ENCODE measurements at places on chromosomes 16 and 17.

DNA sequence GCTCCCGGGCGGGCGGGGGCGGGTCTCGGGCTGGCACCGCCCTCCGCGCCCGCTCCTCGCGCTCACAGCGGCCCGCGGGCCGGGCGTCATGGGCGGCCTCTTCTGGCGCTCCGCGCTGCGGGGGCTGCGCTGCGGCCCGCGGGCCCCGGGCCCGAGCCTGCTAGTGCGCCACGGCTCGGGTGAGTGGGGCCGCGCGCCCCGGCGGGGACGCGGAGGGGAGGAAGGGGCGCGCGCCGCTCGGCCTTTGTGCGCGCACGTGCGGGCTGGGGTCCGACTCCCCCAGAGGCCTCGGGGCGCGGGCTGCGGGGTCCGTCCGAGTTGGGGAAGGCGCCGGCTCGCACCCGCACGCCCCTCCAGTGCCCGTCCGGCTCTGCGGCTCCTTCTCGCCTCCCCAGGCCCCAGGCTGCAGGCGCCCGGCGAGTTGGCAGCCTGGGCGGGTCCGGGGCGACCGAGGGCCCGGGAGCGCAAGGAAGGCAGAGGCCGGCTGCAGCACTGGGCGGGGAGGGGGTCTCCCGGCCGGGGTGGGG, at the start of gene NME4:
TSS of gene NME4 (plus strand) at position 65 of the 527 bp plus-strand sequence. CDS start at position 89, 24 bp downstream.
- DNase-seq = no peak

DNA sequence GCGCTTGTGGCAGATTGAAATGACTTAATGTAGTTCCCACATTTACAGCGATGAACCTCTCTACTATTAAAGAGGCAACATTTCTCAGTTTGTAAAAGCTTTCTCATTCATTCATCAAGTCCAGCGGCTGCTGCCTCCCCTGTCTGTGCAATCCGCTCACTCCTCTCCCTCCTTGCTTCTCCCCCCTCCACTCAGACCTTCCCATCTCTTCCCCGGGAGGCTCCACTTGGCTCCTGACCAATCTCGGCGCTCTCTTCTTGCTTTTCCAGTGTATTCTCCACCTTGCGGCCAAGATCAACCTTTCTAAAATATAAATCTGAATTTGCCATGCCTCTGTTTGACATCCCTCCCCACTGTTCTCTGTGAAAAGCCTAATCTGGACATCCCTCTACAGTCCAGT, 117.5 kb downstream of the ASIC2 start:
- DNase-seq = no peak

GRCh38 chr16:4795181-4795827, at the start of gene SMIM22:
Gene SMIM22 (plus strand): TSS chr16:4795369. CDS start chr16:4795735, 366 bp downstream.
- no peak for DNase-seq

GRCh38 chr16:51402298-51402697, 251.2 kb upstream of the SALL1 start:
- DNase-seq = no peak

- DNase-seq = no peak
These were observed 124.7 kb downstream of the MGAT5B start for GRCh38 chr17:76992891-76993290.

DNA sequence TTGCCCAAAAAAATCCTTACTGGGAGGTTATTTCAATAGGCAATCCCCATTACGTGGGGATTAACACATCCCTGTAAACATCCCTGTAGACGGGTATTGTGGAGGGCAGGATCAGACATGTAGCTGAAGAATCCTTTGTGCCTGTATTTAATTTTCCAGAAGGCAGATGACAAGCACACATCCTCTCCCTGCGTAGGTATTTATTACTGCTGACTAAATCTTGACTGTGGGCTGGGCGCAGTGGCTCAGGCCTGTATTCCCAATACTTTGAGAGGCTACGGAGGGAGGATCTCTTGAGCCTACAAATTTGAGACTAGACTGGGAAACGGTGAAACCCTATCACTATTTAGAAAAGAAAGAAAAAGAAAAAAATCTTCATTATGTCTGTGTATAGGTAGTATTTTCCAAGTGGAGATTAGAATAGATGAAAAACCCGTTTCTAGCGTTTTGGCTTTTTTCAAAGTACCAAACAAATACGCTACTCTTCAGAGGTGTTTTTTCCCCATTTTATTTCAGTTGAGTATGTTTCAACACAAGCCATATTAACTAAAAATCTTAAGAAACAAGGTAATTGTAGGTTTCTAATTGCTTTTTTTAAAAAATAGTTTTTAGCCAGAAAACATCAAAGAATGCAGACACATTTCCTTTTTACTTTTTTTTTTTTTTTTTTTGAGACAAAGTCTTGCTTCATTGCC, 1.5 kb upstream of the MARF1 start:
- DNase-seq = no peak

- no peak for DNase-seq
These were observed 140.2 kb downstream of the AATF start for GRCh38 chr17:37088913-37089312.

GRCh38 chr17:2647957-2648356, 54.5 kb downstream of the PAFAH1B1 start:
- no peak for DNase-seq

GRCh38 chr16:10938321-10938720, 3.9 kb downstream of the DEXI start:
- no peak for DNase-seq

DNA sequence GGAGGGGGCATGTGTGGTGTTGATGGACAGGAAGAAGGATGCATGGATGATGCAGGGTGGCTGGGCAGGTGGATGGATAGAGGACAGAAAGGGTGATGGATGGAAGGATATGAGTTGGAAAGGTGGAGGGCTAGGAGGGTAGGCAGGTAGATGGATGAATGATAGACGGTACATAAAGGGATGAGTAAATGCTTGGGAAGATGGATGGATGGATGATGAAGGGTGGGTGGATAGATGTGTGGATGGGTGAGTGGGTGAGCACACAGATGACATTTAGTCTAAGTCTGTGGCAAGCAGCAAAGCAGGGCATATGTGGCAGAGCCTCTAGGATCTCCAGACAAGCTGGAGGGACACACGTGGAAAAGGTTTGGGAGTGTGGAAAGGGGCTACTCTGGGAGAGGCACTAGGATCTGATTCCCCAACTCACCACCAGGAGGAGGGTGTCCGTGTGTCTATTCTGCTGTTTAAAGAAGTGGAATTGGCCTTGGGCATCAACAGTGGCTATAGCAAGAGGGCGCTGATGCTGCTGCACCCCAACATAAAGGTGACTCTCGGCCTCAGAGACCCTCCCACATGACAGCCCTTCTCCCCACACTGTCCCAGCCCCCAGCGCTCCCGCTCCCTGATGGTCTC, 8.2 kb downstream of the PLD2 start:
- no peak for DNase-seq

DNA sequence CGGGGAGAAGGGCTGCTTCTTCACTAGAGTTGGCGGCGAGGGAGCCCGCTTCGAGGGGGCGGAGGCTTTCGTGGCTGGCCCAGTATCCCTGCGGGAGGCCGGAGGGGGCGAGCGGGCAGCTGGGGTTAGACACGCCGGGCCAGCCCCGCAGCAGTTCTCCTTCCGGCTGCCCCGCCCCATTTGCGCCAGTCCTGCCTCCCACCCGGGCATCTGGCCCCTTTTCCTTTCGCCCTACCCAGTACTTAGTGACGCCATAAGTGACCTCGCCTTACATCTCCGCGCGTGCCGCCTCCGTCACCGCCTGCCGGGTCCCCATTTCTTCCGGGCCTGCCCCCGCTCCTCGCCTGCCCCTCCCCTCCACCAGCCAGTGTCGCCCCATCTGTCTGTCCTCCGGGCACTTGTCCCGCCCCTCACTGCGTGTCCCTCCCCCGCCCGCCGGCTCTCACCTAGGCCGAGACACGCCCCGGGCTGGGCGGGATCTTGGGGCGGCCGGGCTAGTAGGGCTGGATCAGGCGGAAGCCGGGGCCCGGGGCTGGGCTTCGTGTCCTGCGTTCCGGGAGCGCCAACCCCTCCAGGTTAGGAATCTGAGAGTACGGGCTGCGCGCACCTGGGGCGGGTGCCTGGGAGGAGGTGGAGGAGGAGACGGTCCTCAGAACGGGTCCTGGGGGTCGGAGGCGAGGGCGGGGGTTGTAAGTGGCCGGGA, 14.3 kb downstream of the SPATA32 start:
- DNase-seq = peak; percentile 81

GRCh38 chr16:29993191-29993902, 2.1 kb downstream of the HIRIP3 start:
- DNase-seq = no peak

DNA sequence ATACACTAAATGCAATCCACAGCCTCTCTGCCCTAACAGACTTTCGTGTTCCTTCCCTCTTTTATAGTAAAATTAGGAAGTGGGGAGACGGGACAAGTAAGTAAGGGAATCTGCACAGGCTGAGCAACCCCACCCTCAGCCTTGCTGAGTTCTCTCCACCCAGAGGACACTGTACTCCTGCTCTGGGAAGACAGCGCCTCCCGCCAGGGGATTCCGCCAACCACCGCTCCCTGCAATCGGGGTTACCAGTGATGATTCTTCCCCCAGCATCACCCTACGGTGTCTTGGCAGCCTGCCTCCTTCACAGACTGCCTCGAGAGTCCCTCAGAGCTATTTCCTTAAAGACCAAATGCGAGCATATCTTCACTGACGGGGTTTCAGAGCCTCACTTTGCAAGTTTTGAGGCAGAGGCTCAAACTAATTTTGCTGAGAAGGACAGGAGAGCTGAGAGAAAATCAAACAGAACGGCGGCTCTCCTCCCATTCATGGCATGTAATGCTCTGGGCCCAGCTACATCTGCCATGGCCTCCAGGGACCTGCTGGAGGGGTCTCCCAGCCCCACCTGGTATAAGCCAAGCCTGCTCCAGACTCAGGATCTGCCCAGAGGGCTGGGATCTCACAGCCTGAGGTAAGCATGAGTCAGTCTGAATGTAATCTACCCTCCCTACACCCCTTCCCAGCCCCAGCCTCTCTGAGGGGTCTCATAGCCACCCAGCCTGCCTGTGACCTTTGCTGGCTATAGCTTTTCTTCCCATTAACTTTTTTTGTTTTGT, 22.7 kb upstream of the ASGR2 start:
- no peak for DNase-seq

- DNase-seq = no peak
These were observed 46.2 kb upstream of the RBFOX3 start for GRCh38 chr17:79657036-79657435.

DNA sequence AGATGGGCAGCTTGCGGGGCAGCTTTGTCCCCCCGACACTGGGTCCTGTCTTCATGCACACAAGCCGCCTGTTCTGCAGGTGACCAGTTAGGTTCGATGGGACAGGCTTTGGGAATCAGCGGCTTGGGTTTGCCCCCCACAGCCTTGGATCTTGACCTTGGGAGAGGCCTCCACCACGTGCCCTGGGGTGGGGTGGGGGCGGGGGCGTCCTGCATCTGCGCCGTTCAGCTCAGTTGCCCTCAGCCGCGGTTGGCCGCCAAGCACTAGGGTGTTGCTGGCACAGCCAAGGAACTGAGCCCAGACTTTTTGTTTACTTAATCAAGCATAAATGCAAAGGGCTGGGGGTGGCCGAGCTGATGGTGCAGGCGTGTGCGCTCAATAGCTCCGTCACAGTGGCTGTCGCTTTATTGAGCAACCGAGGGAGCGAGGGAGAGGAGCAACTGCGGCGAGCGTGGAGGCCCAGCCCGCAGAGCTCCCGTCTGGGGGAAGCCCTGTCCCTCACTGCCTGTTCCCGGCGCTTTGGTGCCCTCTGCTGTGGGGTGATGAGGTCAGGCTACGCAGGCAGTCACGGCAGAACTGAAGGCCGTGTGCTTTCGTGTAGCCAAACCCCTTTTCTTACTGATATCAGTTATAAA, 33.9 kb downstream of the JPH3 start:
- peak; percentile 35 for DNase-seq

DNA sequence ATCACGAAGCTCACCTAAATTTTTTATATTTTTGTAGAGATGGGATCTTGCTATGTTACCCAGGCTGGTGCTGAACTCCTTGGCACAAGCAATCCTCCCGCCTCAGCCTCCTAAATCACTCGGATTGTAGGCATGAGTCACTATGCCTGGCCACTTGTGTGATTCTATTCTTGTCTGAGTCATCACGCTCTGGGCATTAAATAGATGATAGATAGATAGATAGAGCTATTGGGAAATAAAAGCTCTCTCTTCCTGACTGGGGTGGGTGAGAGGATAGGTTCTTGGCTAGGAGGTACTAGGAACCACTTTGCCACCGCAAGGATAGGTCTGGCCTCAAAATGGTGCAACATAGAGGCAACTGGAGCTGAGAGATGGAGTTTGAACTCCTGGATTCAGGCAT, 21.4 kb upstream of the CACNG3 start:
- DNase-seq = no peak

DNA sequence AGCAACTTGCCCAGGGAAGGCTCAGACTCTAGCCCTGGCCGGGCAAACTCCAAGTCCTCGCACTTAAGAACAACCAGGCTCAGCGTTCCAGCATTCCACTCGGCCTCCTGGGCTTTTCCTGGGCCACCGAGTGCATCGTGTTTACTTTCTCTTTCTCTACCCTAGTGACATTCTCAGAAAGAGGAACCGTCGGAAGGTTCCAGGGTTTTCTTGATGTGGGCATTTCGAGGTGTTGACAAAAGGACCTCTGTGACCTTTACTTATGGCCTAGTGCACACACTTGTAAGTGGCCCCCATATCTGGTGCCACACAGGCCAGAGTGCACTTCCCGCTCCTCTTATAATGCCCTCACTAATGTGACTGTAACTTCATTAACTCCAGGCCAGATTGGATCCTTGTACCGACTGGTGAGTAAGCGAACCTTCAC, 3.1 kb upstream of the BANP start:
- DNase-seq = no peak

GRCh38 chr16:1966460-1966859, at the start of gene RNF151:
Gene RNF151 (plus strand): TSS chr16:1966856. CDS start chr16:1966882, 26 bp downstream.
- DNase-seq = no peak

- no peak for DNase-seq
These were observed 1.7 kb upstream of the METTL22 start for GRCh38 chr16:8619671-8620370.

- DNase-seq = no peak
These were observed 10.7 kb upstream of the EPOP start for GRCh38 chr17:38685491-38685890.

DNA sequence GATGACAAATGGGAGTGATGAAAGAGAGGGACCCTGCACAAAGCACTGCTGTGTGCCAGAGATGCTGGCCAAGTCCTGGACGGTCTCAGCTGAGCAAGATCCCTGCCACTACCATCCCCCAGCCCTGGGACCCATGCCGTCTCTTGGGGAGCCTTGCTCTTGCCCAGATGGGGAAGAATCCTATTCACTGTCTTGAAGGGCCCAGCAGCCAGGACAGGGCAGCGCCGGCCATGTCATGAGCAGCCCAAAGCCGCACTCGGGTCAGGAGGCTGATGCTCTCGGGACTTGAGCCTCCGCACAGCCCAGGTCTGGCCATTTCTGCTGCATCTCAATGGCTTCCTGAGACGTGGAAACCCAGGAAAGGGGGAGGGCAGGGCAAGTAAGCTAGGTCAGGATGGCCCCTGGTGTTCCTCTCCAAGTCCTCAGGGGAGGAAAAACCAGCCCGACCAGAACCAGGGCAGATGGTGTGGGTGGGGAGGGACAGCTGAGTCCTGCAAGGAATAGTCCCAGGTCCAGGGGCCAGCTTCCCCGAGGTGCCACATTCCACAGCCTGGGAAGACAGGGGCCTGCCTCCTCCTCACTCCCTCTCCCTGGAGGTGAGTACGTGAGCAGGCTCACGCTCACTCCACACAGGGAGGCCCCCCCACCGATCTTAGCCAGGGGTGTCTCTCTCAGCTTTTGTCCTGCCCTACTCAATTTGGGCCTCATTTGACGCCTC, 7.8 kb upstream of the KRT19 start:
- DNase-seq = no peak

GRCh38 chr17:69239611-69240600, 11.3 kb upstream of the ABCA10 start:
- no peak for DNase-seq
